ENCODE measurements at places on chromosomes 13 and 19.

DNA sequence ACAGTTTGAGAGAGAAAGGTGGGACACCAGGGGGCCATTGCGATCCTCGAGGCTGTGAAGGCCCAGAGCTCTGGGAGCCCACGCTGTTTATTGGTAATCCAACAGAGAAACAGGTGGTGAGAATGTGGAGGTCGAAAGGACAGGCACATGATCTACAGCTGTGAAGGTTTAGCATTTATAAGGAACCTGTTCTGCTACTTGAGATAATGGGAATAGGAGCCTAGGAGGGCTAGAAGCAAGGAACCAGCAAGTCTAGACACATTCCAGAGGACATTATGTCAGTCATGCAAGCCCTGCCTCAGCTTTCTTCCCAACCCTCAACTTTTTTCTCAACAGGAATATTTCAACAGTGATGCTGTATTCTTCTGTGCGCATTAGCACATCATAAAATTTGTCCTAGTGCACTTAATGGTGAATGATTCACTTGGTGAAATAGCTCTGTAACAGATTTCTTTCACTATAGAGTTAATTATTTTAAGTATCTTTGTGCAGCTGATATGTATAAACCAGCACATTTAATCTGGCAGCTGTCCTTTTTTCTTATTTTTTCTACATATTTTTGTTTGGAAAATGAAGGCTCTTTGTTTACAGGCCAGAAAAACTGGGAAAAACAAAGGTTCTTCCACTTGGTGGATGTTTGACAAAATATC is 25.4 kb downstream of the ZNF90 start:
- DNase-seq = no peak

DNA sequence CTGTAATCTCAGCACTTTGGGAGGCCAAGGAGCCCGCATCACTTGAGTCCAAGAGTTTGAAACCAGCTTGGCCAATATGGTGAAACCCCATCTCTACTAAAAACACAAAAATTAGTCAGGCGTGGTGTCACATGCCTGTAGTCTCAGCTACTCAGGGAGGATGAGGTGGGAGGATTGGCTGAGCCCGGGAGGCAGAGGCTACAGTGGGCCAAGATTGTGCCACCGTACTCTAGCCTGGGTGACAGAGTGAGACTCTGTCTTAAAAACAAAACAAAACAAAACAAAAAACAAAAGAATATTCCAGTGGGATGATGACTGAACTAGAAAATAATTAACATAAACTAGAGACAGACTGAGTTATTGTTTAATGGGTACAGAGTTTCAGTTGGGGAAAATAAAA is 81.7 kb upstream of the ABCC4 start:
- no peak for DNase-seq

DNA sequence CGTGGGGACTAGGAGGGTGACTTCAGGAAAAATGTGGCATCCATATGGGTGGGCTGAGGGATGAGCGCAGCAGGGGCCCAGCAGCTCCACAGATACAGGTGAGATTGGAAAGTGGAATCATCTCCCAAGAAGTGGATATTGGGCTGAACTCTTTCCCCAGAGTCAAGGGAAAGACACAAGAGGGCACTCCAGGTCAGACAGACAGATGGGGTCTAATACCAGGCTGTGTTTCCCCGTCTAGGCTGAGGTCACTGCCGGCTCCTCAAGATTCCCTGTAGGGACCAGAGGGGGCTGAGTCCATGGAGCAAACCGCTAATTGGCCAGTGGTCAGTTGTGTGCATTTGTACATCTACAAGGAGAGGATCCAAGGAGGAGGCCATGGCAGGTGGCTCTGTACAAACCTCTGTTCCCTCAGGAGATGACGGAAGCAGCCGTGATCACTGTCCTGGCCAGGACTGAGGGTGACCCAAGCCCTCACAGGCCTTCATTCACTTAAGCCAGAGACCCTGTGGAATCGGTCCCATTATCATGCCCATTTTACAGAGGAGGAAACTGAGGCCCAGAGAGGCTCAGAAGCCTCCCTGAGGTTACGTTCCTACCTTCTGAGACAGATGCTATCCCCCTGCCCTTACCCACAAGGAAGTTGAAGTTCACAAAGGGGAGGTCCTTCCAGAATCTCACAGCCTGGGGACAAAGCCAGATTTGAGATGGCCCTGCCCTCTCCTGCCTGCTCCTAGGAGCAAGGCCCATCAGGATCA is 14.9 kb upstream of the IGLON5 start:
- DNase-seq = no peak

DNA sequence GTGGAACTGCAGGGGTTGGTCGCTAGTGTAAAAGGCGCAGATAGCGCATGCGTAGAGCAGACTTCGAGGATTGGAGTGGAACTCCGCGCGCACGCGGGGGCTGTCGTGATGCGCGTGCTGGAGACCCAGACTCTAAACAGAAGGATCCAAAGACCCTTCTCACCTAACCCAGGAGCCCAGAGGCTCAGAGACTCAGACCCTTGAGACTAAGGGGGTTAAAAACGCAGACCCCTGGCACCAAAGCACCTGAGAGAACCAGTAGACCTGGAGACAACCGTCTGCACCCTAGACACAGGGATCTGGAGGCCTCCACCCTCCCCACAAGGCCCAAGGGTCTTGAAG is 567 bp upstream of the CTU1 start:
- DNase-seq = no peak

DNA sequence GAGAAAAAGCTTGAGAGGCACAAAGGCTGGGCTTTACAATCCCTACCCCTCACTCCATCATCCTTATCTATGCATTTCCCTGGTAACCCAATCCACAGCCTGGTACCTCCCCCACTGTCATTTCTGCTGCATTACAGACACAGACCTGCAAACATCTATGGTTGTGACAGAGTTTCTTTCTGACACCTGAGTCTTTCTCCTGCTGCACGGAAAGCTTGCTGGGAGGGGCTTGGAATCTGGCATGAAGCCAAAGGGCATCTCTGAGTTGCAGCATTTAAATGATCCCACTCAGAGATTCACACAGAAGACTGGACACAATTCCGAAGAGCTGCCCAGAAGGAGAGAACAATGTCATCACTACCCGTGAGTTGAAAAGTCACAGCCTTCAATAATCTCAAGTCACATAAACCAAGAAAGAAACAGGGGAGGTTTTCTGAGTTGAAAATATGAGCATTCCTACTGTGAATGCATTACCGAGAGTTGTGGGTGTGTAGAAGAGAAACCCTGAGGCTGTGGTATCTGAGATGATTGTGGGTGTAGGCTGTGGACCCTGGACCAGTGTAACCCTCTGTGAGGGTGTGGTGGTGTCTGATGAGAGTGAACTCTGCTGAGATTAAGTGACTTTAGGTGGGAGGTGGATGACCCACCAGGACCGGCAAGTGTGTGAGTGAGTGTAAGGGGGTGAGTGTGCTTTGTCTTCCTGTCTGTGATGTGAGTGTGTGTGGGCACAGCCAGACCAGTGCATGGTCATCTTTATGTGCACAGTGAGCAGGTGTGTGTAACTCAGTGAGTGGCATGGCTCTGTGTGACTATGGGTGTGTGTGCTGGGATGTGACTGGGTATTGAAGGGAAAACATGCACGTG is at the start of gene LGALS14:
Gene LGALS14 (plus strand): TSS at position 301 of the 864 bp plus-strand sequence. CDS start 48 bp downstream, at position 349.
- DNase-seq = no peak

DNA sequence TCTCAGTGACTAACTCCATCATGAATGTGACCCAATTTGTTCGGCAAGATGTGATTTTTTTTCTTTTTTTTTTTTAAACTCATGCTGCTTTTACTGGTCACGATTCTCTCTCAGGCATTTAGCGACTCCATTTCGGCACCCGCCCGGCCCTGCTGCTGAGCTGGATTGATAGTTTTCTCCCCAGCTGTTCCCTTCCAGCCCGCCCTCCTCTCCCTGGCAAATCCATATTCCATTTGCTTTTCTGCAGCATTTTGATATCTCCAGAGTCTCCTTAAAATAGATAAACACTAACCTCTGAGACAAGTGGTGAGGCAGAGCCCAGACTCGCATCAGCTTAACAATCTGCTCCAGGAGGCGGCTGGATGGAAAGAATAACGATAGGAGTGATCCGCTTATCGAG is 55.5 kb upstream of the KATNAL1 start:
- DNase-seq = no peak

GRCh38 chr13:49023431-49023830 is 47.7 kb downstream of the FNDC3A start:
- DNase-seq = no peak

DNA sequence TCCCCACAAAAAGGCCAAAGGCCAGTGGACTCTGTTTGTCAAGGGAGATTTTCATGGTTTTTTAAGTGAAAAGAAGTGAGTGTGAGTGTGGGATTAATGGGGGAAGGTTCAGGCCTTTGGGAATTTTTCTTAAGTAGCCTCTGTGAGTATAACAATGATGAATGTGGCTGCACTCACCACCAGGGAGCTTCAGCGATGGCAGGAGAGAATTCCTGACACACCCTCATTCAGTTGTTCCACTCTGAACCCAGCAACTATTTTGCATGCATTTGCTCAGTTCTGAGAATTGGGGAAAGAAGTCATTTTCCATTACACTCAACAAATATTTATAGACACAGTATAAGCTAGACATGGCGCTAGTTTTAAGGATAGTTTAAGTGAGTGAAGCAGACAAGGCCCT is 117.9 kb downstream of the CCNA1 start:
- DNase-seq = no peak

- no peak for DNase-seq
Observed at GRCh38 chr13:59776924-59777690, 386.6 kb downstream of the DIAPH3 start.

DNA sequence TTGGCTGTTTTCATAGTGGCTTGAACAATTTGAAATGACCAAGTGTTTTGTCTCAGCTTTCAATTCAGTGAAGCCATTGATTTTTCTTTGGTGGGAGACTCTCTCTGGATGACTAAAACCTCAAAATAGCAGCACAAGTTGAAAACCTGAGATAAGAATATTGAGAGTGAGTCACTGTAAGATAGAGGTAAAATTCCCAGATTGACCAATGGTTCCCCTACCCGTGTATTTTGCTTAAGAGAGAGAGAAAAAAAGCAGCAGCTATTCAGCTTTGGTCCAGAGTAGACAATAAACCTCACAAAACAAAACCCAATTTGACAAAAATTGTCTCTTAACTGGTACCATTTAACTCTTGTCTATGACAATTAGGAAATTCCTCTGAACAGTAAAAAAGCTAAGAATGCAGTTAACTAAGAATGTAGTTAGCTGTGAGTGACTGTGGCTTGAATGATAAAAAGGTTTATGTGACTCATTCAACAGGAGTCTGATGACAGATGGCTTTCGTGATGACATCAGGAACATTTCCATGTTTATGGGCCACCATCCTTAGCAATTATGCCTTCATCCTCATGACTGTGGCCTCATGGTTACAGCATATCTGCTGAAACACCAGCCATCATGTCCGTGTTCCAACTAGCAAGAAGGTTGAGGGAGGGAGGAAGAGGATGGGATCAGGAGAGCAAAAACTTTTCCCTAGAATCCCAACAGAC is 356.9 kb downstream of the NDFIP2 start:
- DNase-seq = no peak

All from Peyer's patch (tissue), 4 donors.